DND-41 (cell line): ENCODE measurements at places on chromosomes 1 and 21.

DNA sequence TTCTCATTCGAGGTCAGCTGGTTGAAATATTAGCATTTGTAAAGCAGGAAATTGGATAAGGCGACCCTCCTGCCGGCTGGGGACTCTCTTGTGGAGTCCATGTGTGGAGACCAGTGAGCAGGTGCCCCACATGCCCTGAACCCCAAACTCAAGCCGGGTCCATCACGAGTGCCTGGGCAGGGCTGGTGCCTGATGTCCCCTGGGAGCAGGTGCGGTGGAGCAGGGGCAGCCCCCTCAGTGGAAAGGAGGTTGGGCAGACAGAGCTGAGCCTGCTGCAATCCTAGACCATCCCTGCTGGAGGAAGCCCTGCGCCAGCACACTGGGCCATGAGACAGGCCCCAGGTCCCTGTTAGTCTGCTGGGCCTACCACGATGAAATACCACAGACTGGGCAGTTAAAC is 395.6 kb downstream of the NPHP4 start:
- no peak overlapping the region for H3K27ac ChIP-seq
- no peak for DNase-seq
- H3K4me3 ChIP-seq: no peak overlapping the region
- H3K36me3 ChIP-seq: no peaks in the 10 kb centered on the region
- H3K4me1 ChIP-seq: no peaks in the 10 kb centered on the region
- no peaks in the 10 kb centered on the region for H3K27me3 ChIP-seq

DNA sequence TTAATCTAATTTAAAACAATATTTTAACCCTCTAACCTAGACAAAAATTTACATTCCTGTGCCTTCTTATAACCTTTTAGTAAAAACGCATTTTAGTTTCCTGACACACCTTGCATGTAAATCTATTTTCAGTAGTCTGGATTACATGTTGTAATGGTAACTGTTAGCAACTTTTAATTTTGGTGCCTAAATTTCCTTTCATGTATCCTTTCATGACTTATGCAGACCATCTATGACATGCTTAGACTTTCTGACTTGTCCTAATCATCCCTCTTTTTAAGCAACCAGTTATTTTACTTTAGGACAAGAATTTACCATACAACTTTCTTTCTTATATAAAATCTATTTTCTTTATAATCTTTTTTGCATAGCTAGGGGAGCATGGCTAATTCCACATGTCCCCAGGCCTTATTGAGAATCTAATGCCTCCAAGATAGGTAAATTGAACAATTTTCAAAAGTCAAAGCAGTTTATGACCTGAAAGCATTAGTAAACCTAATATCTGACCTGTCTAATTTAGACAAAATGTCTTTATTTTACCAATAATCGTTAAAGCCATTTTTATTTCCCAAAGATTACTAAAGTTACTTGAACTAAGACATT is 57.5 kb upstream of the IL12RB2 start:
- no peaks in the 10 kb centered on the region for H3K4me1 ChIP-seq
- H3K27ac ChIP-seq: no peak overlapping the region
- no peaks in the 10 kb centered on the region for H3K36me3 ChIP-seq
- H3K27me3 ChIP-seq: no peaks in the 10 kb centered on the region

GRCh38 chr1:67942274-67942673 is 108.2 kb downstream of the DIRAS3 start:
- DNase-seq: no peak
- no peak overlapping the region for H3K4me3 ChIP-seq
- no peaks in the 10 kb centered on the region for H3K4me1 ChIP-seq
- no peaks in the 10 kb centered on the region for H3K27me3 ChIP-seq
- no peaks in the 10 kb centered on the region for H3K36me3 ChIP-seq
- no peak overlapping the region for H3K27ac ChIP-seq

- H3K27me3 ChIP-seq: no peaks in the 10 kb centered on the region
- H3K36me3 ChIP-seq: no peaks in the 10 kb centered on the region
- H3K27ac ChIP-seq: no peak overlapping the region
- DNase-seq: no peak
- H3K4me3 ChIP-seq: no peak overlapping the region
Measured at GRCh38 chr1:219347376-219347775, 173.7 kb downstream of the LYPLAL1 start.

DNA sequence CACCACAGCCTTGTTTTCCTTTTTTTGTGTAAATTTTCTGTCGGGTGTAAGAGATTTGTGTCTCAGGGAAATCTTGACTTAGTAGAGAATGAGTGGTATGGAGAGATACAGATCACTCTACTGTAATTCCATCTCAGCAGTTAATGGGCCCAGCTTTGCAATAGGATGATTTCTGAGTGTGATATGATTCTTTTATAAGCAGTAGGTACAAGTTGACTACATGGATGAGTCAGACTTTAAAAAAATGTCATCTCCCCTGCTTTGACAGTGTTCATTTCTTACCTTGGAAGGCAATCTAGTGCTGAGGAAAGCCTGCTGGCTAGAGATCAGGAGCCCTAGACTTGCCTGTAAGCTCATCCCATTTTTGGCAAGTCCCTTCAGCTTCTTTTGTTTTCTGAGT is 261.9 kb downstream of the RYR2 start:
- no peaks in the 10 kb centered on the region for H3K4me1 ChIP-seq
- no peak for DNase-seq
- H3K4me3 ChIP-seq: no peak overlapping the region
- H3K27me3 ChIP-seq: no peaks in the 10 kb centered on the region

DNA sequence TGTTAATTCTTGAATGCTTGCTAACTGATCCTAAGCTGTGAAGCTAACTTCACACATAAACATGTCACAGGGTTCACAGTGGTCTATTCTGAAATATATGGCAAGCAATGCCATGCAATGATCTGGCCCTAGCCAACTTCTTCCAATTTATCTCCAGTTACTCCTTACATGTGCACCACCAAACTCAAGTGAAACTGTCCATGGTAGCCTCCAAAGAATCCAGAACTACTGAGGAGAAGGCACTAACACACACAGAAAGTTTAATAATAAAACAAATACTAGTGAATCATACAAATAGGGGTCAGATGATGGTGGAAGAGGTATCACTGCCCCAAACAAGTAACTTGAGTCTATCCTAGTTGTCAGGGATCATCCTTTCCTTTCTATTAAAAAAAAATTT is 172.6 kb upstream of the RAB4A start:
- no peaks in the 10 kb centered on the region for H3K36me3 ChIP-seq
- H3K27ac ChIP-seq: no peak overlapping the region
- DNase-seq: no peak
- peaks cover 3% of the 10 kb centered on the region for H3K27me3 ChIP-seq
- no peaks in the 10 kb centered on the region for H3K4me1 ChIP-seq

GRCh38 chr1:156439036-156439776 is 61.4 kb downstream of the MEF2D start:
- H3K27ac ChIP-seq: no peak overlapping the region
- peaks cover 6% of the 10 kb centered on the region for H3K4me1 ChIP-seq
- DNase-seq: no peak
- H3K4me3 ChIP-seq: no peak overlapping the region

- no peak overlapping the region for H3K4me3 ChIP-seq
- H3K27me3 ChIP-seq: peaks cover 3% of the 10 kb centered on the region
- no peaks in the 10 kb centered on the region for H3K4me1 ChIP-seq
- no peak overlapping the region for H3K27ac ChIP-seq
- DNase-seq: no peak
Measured at GRCh38 chr1:91851130-91852010, 34.6 kb downstream of the TGFBR3 start.

DNA sequence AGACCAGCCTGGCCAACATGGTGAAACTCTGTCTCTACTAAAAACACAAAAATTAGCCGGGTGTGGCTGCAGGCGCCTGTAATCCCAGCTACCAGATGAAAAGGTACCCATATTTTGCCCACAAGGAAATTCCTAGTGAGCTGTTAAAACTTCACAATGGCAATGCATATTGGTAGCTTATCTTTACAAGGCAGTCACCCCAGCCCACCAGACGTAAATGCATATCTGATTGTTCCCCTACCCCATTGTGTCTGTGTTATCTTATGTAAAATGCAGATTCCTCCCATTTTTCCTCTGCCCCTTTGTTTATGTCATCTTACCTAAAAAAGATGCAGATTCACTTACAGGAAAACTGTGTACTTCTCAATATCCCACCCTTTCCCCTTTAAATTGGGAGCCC is 103.1 kb upstream of the SLC2A1 start:
- DNase-seq: no peak
- no peaks in the 10 kb centered on the region for H3K36me3 ChIP-seq
- H3K27me3 ChIP-seq: peaks cover 2% of the 10 kb centered on the region
- H3K4me3 ChIP-seq: no peak overlapping the region
- H3K27ac ChIP-seq: no peak overlapping the region

DNA sequence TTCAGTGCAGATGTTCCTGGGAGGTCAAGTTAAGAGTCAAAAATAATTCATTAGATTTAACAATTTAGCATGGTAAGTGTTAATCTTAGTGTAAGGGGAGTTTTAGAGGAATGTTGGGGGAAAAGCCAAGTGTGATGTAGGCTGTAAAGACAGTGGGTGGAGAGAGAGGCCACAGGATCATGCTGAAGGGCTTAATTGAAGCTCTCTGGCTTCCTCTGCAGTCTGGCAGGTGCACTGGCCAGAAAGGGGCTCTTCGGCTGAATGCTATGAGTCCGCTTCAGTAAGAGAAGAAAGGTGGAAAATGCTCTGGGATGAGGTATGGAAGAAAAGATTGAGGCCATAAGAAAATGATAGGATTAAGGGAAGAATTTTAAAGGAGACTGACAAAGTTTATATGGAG is 3.0 kb downstream of the BRDT start:
- H3K4me1 ChIP-seq: no peaks in the 10 kb centered on the region; the same call in 1 of the 2 replicates
- H3K27me3 ChIP-seq: no peaks in the 10 kb centered on the region
- DNase-seq: no peak
- H3K27ac ChIP-seq: no peak overlapping the region
- H3K36me3 ChIP-seq: no peaks in the 10 kb centered on the region

DNA sequence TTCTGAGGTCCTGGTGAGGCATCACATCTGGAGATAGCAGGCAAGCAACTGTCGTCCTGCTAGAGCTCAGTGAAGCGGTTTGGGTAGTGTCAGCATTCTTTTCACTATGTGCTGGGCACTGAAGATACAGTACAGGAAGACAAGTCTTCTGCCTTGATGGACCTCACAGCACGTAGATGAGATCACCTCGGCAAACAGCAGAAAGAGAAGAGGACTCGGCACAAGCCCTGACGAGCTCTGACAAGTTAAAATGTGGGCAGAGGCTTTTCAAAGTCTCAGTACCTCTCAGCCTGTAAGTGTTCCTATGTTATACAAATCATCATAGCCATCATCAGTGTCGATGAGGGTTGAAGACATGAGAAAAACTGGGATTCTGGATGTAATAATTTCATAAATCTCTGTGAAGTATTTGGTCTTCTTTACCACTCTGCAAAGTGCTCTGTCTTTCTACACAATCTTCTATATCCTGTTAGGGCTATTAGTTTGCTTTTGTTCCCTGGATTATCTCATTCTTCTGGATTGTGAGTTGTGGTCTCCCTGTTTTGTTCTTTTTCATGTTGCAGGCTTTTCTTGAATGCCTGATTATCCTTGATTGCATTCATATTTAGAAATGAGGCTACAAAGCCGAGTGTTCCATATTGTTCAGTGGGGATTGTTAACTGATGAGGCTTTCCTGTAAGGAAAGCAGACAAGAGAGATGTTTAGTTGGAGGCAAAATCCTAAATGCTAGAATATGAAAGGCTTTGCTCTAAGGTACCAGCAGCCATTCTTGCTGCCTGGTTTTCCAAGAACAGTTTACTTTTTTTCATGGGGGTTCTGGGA is 24.2 kb downstream of the MAEL start:
- H3K4me1 ChIP-seq: no peaks in the 10 kb centered on the region
- no peak for DNase-seq
- no peak overlapping the region for H3K27ac ChIP-seq
- H3K36me3 ChIP-seq: no peaks in the 10 kb centered on the region

GRCh38 chr1:148010527-148010926 is 82.3 kb downstream of the GPR89B start:
- H3K4me1 ChIP-seq: no peaks in the 10 kb centered on the region
- no peak overlapping the region for H3K27ac ChIP-seq
- no peaks in the 10 kb centered on the region for H3K36me3 ChIP-seq
- H3K27me3 ChIP-seq: no peaks in the 10 kb centered on the region
- no peak overlapping the region for H3K4me3 ChIP-seq

DNA sequence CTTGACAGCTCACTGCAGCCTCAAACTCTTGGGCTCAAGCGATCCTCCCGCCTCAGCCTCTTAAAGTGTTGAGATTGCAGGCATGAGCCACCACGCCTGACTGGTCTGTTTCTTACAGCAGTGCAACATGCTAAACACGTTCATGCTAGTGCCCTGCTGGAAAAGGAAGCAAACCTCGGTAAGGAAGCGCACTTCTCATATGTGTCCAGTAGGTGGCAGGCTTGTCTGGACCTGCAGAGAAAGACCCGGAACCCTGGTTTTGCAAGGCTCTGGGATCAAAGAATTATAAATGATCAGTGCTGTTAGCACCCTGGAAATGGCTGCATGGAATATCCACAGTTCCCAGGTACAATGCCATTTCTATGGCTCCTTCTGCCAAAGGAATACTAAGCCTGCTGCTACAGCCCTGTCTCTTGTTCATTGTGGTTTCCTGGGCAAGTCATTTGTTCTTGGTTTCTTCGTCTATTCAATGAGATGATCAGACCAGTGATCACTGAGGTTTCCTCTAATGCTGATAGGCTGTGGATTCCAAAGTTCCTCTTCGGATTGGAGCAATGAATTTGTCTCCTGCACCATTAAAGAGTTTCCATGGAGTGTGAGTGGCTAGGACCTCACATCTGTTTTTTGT is 15.9 kb downstream of the RNU5D-1 start:
- H3K36me3 ChIP-seq: no peaks in the 10 kb centered on the region
- H3K27me3 ChIP-seq: no peaks in the 10 kb centered on the region
- no peak overlapping the region for H3K4me3 ChIP-seq
- no peak overlapping the region; the same call in none of the 2 replicates for H3K27ac ChIP-seq
- peaks cover 13% of the 10 kb centered on the region for H3K4me1 ChIP-seq

DNA sequence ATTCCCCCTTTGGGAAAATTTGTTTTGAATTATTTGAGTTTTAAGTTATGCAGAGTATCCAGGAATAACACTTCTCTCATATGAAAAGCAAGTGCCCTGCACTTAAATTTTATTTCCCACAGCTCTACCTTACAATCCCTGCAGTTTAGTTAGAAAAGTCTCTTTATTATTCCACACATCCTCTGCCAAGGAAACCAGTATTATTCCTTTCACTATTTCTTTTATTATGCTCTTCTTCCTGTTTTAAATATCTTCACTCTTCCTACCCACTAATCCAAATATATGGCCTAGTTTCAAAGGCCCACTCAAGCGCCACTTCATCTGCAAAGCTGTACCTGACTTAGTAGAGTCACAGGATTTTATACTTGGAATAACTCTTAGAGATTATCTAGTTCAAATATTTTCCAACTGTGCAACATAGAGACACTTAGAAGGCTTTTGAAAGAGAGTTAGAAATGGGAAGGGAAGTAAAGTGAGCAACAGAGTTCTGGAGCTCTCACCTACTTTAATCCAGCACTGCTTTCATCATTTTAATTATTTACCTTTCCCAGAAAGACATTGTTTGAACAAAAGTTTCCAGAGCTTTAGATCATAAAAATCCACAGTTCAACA is 97.2 kb upstream of the LYPLAL1 start:
- no peaks in the 10 kb centered on the region for H3K27me3 ChIP-seq
- no peaks in the 10 kb centered on the region for H3K4me1 ChIP-seq
- H3K4me3 ChIP-seq: no peak overlapping the region
- no peak overlapping the region for H3K27ac ChIP-seq
- DNase-seq: no peak
